ENCODE measurements at places on chromosomes 6 and 20. TPM values are rescaled to one million over a fixed set of nuclear protein-coding genes. Genes with fewer than 3 reads are reported as not detected.

DNA sequence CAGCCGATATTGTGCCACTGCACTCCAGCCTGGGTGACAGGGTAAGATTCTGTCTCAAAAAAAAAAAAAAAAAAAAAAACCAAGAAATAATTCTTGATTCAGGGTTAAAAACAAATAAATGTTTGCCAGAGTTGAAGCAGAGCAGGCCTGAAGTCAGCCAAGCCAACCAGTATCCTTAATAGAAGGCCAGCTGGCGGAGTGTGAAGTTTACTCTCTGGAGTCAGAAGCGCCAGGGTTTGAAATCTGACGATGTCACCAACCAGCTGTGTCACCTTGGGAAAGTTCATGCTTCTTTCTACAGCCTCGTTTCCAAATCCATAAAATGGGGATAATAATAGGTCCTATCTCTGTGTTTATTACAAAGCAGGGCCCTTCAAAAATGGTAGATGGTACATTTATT is 73.0 kb upstream of the ENPP5 start:
- no peak overlapping the region for H3K27ac ChIP-seq
- no peaks in the 10 kb centered on the region for H3K27me3 ChIP-seq
- no peak for DNase-seq

SEL1L2 gene
- not detected for total RNA-seq

GRCh38 chr6:160358225-160359119 is 10.3 kb downstream of the SLC22A3 start:
- DNase-seq = no peak
- no peaks in the 10 kb centered on the region for H3K4me1 ChIP-seq
- H3K27me3 ChIP-seq = peaks cover 19% of the 10 kb centered on the region
- no peak overlapping the region for H3K27ac ChIP-seq
- H3K36me3 ChIP-seq = no peaks in the 10 kb centered on the region

- no peak for DNase-seq
- peaks cover 50% of the 10 kb centered on the region for H3K4me1 ChIP-seq
- H3K36me3 ChIP-seq = peaks cover 10% of the 10 kb centered on the region
- H3K27ac ChIP-seq = no peak overlapping the region
- H3K27me3 ChIP-seq = no peaks in the 10 kb centered on the region
- H3K4me3 ChIP-seq = no peak overlapping the region
These were observed 391.8 kb upstream of the SOX4 start for GRCh38 chr6:21201637-21202350.

- no peaks in the 10 kb centered on the region for H3K36me3 ChIP-seq
- no peak for DNase-seq
- peaks cover 3% of the 10 kb centered on the region for H3K27me3 ChIP-seq
These were observed 246.2 kb upstream of the NRSN1 start for GRCh38 chr6:23879816-23880215.

PRDM1 gene
- total RNA-seq = 15.5 TPM

- H3K27ac ChIP-seq = no peak overlapping the region
- no peaks in the 10 kb centered on the region for H3K4me1 ChIP-seq
- H3K36me3 ChIP-seq = no peaks in the 10 kb centered on the region
- no peak overlapping the region for H3K4me3 ChIP-seq
- no peak for DNase-seq
These were observed 174.6 kb downstream of the SYNDIG1 start for GRCh38 chr20:24643731-24644626.

DNA sequence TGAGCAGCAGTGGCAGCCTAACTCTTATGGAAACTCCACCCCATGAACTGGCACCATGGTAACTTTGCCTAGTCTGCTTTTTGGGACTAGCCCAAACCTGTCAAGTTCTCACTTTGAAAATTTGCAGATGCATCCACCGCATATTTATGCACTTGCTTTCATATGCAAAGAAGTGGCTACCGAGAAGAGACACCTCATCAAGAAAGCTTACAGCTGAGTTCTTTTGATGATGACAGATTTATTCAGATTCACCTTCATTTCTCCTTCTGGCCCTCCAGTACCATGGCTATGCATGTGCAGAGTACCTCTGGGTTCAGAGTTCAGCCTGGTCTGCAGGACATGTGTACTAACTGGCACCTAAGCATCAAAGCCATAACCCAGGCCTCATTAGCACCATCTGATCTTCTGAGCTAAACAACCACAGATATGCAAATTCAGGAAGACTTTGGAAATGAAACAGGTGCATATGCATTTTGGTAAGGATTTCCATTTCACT is 154.3 kb upstream of the TENT5A start:
- H3K27ac ChIP-seq = no peak overlapping the region
- H3K36me3 ChIP-seq = no peaks in the 10 kb centered on the region
- H3K4me1 ChIP-seq = no peaks in the 10 kb centered on the region
- H3K4me3 ChIP-seq = no peak overlapping the region

DNA sequence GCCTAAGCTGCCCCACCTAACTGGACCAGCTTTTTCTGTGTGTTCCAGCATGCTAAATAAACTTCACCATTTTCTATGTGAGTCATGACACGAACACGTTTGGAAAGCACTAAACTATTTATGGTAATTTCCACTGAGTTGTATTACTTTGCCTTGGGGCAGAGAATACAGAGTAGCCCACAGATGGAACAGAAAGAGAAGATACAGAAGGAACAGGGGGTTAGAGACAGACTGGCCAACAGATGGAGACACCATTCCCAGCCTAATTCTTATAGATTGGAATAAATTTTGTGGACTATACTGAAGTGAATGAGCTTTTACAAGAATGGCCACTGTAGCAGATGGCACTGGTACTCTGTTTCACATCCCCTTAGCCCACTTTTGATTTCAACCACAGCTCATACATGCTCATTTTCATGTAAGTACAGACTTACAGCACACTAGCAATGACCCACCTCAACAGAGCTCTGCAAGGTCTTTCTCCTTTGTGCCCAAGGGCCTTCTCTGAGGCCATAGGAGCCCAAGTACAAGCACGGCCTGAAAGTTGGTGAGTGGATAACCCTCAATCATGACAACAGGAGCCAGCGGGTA is 13.1 kb upstream of the NT5DC1 start:
- no peaks in the 10 kb centered on the region for H3K4me1 ChIP-seq
- no peak overlapping the region for H3K4me3 ChIP-seq
- no peak for DNase-seq

ABHD16B gene
- not detected for total RNA-seq

FOXS1 gene
- not detected for total RNA-seq

GRCh38 chr20:35134472-35134871 is 12.7 kb downstream of the EDEM2 start:
- no peaks in the 10 kb centered on the region for H3K4me1 ChIP-seq
- peaks cover 32% of the 10 kb centered on the region for H3K36me3 ChIP-seq
- no peak overlapping the region for H3K4me3 ChIP-seq
- H3K27me3 ChIP-seq = no peaks in the 10 kb centered on the region

Data from type B pancreatic cell (in vitro differentiated cells).